ENCODE measurements at places on chromosomes 2 and 18.

- no peak for DNase-seq
Observed at GRCh38 chr18:39635966-39636365, 2070.4 kb upstream of the CELF4 start.

- DNase-seq, result no peak
Observed at GRCh38 chr2:130985206-130985780, 108.0 kb downstream of the FAM168B start.

DNA sequence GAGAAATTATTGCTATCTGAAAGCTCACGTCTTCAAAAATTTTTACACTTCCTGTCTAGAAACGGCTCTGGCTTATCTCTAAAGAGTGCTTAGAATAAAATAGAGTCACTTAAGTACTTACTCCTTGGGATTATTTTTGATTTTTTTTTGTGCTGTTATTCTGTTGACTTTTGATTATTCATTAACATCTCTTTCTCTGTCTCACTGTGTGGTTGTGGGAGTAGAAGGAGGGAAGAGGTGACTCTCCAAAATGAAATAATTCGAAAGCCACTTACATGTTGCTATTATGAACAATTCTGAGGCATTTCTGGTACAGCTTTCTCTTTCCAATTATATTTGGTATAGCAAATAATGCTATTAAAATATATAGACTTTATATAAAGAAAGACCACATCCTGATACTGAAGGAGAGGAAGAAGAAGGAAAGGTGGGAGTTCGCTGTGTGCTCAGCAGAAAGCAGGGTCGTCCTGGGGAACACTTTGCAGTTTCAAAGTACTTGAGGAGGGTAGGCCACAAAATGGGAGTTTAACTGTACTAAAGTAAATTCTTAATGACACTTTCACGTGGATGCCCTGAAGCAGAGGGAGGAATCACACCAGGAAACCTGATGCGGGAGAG is 9.6 kb upstream of the MMADHC start:
- no peak for DNase-seq

DNA sequence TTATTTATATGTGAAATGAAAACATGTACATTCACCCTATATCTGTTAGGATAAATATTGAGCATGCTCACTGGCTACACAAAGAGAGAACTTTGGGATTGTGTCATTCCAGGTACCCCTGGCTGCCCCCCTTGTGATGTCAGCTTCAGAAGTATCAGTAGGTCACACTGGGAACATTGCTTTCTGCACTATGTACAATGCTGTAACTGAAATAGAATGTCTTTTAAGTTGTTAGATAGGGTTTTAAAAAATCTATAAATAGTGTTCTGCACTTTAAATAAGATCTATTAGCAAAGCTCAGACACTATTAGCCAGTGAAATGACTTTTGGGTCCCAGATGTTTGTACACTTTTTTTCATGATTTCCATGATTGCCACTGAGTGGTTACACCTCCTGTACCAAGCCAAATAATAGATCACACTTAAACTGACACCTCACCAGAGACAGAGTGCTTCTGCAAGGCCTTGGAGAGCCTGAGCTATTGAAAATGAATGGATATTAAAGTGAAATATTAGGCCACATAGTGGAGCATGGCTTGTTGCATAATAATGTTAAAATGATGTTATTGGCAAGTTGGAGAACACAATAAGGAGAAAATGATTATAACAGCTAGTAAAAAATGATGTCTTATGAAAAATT is 297.0 kb upstream of the NXPH2 start:
- DNase-seq, result no peak

DNA sequence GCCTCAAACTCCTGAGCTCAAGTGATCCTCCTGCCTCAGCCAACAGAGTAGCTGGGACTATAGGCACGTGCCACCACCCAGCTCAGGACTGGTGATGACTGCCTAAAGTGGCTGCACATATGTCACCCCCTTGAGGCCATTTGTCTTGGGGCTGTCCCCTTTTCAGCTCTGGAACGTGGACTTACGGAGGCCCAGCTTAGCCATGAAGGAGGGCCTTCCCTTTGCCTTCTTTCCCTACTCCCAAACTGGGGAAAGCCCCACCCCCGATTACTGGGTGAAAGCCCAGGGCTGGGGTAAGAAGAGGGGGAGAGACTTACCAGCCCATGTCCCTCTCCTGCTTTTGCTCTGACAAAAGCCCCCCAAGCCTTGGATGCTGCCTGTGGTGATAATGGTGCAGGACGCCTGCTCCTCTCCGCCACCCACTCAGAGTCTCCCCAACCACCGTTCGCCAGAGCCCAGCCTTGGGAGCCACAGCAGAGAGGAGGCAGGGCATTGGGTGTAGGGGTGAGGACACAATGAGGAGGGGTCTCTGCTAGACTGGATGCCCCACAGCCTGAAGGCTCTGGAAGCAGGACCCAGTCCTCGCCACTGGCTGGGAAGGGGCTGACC is 2.5 kb upstream of the DUSP2 start:
- DNase-seq, result no peak

- DNase-seq, result no peak
Observed at GRCh38 chr2:121173112-121173511, 111.9 kb downstream of the TFCP2L1 start.

GRCh38 chr2:47058003-47058931 is 96.8 kb downstream of the STPG4 start:
- no peak for DNase-seq

- no peak for DNase-seq
Observed at GRCh38 chr2:120279708-120280107, 27.1 kb downstream of the RALB start.

DNA sequence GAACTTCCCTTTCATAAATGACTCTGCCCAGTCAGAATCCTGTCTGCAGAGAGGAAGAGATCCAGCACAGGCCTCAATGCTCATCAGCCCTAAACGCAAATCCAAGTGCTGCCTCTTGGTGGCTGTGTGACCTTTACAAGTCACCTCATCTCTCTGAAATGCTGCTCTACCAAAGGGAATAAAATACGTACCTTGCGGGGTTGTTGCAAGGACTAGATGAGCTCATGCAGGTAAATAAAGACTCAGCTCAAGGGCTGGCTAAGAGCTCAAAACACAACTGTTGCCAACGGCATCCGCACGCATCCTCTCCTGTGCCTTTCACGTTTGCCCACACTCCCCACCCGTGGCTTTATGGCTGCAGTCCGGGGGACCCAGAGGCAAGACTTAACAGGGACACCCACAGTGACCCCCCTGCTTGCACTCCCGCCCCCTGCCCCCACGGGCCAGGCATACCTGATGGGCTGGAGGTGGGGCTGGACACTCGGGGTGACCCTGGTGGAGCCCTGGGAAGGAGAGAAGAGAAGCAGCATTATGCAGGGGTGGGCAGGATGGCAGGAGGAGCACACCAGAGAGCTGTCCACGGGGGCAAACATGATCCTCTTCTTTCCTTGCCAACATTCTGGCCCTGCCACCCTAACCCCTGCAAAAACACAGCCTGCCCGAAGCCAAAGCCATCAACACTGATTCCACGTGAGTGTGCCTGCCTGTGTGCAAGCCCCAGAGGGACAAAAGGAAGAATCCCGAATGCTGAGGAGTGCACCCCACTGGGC is 102.6 kb downstream of the TNS1 start:
- peak; percentile 3 for DNase-seq

DNA sequence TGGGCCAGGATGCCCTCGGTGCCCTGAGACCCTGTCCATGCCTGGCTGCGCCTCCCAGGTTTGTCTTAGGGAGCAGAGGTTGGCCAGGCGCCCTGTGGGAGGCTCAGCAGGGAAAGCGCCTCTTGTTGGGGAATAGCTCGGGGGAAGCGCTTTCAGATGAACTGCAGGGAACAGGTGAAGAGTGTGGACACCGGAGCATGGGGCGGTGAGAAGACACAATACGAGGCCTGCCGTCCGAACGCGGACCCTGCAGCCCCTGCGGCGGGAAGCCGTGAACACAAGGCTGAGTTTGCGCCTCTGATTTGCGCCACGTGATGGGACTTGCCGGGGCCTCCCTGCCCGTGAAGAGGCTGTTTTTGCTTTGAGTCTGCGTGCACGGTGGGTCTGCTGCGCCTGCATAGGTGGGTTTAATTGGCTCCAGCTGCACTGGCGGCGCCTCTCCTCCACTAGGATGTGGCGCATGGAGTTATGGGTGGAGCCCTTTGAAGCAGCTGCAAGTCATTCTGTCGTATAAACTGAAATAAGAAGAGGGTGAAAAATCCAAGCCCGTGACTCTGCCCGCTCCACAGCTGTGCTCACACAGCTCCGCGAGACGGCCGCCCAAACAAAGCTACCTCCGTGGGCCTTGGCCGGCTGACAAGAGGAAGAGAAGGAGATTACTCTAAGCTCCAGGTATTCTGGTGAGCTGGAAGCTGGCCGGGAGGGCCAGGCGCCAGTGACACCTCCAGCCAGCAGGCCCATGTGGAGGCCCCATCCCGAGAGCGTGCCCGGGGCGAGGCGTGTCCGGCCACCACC is 103.5 kb upstream of the CTDP1 start:
- peak; percentile 98 for DNase-seq

DNA sequence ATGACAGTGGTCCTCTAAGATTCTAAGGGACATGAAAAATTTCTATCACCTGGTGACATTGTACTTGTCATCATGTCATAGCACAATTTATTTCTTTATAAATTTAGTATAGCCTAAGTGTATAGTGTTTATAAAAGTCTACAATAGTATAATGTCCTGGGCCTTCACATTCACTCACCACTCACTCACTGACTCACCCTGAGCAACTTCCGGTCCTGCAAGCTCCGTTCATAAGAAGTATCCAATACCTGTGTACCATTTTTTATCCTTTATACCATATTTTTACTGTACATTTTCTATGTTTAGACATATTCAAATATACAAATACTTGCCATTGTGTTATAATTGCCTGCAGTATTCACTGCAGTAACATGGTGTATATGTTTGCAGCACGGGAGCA is 72.8 kb upstream of the DSEL start:
- DNase-seq, result no peak

DNA sequence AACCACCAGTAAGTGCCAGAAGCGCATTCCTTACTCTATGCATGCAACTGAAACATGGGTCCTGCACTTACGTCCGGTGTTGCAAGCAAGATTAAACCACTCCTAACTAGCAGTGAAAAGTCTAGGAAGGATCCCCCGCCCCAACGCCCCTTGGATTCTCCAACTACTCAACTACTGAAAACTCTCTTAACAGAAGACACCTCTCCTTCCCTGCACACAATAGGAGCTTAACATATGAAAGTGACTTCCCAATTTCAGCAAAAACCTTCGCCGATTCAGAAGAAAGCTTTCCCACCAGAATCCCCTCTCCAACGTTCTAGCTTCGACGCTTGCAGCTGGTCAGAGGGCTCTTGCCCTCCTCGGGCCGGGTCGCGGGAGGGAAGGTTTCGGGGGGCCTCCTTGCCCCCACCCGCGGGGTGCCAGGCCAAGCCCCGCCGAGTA is 578 bp downstream of the IWS1 start:
- peak; percentile 6 for DNase-seq

DNA sequence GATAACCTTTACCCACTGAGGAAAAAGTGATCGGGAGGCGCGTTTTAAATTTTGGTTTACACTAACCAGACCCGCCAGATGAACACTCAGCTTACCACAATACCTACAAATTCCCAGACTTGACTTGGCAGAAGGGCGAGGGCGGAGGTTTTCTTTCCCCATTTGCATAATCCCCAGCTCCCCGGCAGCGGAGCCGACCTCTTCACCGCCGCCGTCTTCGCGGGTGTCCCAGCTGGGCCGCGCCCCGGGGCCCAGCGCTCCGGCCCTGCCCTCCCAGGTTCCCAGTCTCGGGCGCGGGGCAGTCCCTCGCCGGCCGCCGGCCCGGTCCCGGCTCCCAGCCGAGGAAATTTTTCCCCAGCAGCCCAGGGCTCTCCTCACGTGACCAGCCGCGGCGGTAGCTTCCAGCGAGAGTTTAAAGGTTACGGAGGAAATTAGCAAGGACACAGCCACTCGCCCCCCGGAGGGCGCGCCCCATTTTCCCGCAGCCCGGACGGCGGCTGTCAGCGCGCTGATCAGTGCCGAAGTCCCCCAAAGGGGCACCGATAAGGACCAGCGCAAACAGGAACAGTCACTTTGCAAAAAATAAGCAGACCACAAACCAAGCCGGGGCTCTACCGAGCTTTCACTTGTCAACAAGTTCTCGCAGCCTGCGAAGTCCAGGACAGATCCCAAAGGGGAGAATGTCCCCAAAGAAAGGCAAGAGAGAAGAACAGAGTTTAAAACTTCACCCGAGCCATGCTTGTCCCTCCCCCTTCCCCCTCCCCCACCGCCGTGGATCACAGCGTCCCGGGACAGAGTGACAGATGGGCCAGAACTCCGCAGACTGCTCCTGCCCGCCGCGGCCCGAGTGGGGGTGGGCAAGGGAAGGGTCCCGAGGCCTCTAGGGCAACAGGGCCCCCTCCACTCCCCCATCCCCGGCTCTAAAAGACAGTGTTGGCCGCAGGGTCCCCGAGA is 1.3 kb upstream of the PRKCE start:
- no peak for DNase-seq

DNA sequence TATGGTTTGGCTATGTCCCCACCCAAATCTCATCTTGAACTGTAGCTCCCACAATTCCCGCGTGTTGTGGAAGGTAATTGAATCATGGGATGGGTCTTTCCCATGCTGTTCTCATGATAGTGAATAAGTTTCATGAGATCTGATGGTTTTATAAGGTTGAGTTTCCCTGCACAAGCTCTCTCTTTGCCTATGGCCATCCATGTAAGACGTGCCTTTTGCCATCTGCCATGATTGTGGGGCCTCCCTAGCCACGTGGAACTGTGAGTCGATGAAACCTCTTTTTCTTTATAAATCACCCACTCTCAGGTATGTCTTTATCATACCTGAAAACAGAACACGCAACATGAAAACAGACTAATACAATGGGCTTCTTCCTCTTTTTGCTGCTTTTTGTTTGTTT is 11.2 kb upstream of the C1D start:
- DNase-seq, result no peak

DNA sequence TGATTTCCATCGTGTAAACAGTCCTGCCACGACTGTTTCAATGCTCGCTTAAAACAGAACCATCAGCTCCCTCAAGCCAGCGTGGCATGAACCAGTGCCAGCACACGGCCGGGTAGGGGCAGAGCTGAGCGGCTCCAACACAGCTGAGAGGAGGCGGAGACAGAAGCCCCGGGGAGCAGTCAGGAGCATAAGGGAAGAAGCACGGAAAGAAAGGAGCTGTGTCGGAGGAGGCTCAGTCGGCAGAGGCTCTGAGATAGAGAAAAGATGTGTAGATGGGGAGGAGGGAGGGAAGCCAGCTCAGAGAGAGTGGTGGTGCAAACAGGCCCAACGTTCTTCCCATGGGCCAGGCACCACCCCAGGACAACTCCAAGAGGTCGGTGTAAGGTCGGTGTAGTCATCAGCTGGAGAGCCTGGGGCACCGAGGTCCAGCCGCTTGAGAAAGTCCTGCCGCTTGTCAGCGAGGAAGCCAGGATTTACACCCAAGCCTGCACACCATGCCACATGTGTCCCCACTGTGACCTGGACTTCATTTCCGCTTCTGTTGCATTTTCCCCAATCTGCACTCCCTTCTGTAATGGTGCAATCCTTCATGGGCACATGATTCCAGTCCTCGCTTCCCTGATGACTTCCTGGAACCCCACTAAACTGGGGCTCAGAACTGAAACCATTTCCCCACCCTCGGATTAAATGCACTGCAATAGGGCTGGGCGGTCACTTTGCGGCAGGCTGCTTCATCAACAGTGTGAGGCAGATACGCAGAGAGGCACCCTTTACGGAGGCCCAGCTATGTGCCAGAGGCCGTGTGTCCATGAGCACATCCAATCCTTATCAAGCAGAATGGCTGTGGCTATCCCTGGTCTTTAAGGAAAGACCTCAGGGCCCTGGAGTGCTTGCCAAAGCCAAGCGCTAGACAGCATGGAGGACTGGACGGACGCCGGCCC is 43.5 kb downstream of the CYP27C1 start:
- DNase-seq, result peak; percentile 15

Data from NCI-H1092 treated with DMSO at 0.1 percent for 48 hours (cell line).